ENCODE measurements at places on chromosomes 12 and 14.

DNA sequence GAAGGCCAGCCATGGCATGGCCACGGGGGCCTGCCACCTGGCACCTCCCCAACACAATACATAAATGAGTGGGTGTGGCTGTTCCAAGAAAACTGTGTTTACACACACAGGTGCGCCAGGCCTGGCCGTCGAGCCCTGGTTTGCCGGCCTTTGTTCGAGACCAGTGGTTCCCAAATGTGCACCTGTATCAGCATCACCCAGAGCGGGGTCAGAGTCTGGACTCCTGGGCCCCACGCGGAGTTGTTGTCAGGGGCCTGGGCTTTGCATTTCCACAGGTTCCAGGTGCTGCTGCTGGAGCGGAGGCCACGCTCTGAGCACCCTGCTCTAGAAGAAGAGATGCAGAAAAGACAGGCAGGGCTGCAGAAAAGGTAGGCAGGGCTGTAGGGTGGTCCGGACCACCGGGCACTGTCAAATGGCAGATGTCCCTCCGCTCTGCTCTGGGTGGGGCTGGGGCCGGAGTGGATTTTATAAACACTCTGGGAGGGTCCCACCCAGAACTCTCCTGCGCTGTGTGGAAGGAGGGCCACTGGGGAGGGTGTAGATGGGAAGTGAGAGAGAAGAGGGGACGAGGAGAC, 4.2 kb upstream of the ASPG start:
- DNase-seq, result no peak

DNA sequence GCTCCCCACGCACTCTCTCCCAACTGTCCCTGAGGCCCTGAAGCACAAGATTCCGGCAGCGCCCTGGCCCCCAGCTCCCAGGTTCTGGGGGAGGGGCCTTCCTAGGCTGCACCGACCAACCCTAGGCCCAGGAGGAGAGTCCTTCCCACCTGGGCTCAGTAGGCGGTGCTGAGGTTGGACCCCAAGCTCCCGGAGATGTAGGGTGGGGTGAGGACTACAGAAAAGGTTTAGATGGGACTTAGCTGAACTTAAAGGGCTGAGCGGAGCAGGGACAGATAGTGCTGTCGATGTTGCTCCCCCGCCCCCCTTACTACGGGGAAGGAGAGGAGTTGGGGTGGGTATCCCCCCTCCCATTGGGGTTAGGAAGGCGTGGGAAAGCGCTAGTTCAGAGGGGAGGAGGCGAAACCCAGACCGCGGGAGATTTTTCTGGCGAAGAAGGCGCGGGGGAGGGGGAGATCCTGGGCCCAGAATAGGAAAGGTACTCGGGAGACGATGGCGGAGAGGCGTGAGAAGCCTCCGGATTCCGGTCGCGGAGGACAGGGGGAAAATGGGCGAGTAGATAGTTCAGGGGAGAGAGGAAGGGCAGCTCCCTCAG, 4.2 kb upstream of the BAZ2A start:
- DNase-seq, result no peak

DNA sequence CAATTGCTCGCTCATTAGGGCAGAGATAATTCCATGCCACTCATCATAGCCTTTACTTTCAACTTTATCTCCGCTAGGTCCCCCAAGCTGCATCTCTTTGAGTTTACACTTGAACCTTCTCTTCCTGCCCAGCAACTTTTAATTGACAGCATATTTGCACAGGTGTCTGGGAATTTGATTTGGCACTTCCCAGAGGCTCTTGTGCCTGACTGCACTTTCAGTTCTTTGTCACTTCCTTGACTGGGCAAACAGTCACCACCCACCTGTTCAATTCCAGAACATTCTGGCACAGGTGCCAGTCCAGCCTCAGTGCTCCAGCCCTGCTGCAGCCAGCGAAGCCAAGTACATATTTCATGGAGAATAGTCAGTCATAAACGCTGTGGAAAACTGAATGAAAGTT, 110.1 kb upstream of the LRIG3 start:
- no peak for DNase-seq

- no peak for DNase-seq
These were observed 3.5 kb downstream of the AICDA start for GRCh38 chr12:8609061-8609570.

DNA sequence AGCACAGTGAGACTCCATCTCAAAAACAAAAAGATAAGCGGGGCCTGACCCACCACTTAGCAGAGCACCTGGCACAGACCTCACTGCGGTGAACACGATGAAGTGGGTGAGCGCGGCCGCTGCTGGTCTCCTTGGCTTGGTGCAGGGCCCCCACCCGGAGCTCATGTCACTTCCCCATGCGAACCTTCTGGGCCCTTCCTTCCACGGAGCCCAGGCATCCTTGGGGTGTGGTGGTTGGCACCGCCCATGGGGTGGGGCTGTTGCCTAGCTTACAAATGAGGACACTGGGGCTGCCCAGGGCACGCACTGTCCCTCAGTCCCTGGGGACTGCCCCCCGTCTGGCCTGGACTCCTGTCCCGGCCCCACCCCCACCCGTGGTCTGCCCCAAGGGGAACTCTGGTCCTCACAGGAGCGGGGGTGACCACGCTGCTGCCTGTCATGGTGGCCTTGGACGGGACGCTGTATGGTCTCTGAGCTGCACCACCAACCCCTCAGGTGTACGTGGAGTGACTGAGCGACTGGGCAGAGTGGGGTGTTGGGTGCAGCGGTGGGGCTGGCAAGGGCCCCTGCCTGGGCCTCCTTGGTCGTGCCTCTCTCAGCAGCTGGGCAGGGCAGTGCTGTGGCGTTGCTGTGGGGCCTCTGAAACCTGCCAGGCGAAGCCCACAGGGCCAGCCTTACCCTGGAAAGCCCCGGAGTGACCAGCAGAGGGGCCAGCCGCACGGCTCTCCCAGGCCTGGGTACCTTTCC, 15.3 kb downstream of the FBRSL1 start:
- DNase-seq, result no peak

- no peak for DNase-seq
These were observed 5.2 kb upstream of the RNASE6 start for GRCh38 chr14:20775901-20776300.

Measured in CD4-positive, alpha-beta T cell treated with Interleukin-6 at 100 ng/mL for 8 hours (primary cell).